ENCODE measurements at places on chromosomes 5 and 9. TPM values are rescaled to one million over a fixed set of nuclear protein-coding genes. Genes with fewer than 3 reads are reported as not detected.

- no peaks in the 10 kb centered on the region for H3K27me3 ChIP-seq
- peaks cover 53% of the 10 kb centered on the region for H3K4me1 ChIP-seq
- peak overlapping the region; percentile 7 for H3K4me3 ChIP-seq
- peak overlapping the region; percentile 83 for H3K27ac ChIP-seq
- peak; percentile 78 for DNase-seq
These were observed 11.0 kb downstream of the TRIO start for GRCh38 chr5:14153932-14154731.

- H3K27ac ChIP-seq: peak overlapping the region; percentile 99
These were observed 532 bp downstream of the DNAJC21 start for GRCh38 chr5:34929720-34930461.

The TMEM250 gene
- 187 TPM for total RNA-seq

GRCh38 chr9:109251080-109251775 is 69.6 kb downstream of the EPB41L4B start:
- peaks cover 24% of the 10 kb centered on the region for H3K4me1 ChIP-seq
- DNase-seq: peak; percentile 70
- H3K4me3 ChIP-seq: no peak overlapping the region
- H3K27ac ChIP-seq: peak overlapping the region; percentile 81

- no peak overlapping the region for H3K4me3 ChIP-seq
- no peaks in the 10 kb centered on the region for H3K4me1 ChIP-seq
These were observed 105.1 kb downstream of the BRINP1 start for GRCh38 chr9:119264165-119264564.

- no peak for DNase-seq
- H3K4me3 ChIP-seq: no peak overlapping the region
- H3K4me1 ChIP-seq: peaks cover 55% of the 10 kb centered on the region
- H3K27me3 ChIP-seq: peaks cover 6% of the 10 kb centered on the region
These were observed 5.4 kb downstream of the NFIL3 start for GRCh38 chr9:91418215-91418610.

DNA sequence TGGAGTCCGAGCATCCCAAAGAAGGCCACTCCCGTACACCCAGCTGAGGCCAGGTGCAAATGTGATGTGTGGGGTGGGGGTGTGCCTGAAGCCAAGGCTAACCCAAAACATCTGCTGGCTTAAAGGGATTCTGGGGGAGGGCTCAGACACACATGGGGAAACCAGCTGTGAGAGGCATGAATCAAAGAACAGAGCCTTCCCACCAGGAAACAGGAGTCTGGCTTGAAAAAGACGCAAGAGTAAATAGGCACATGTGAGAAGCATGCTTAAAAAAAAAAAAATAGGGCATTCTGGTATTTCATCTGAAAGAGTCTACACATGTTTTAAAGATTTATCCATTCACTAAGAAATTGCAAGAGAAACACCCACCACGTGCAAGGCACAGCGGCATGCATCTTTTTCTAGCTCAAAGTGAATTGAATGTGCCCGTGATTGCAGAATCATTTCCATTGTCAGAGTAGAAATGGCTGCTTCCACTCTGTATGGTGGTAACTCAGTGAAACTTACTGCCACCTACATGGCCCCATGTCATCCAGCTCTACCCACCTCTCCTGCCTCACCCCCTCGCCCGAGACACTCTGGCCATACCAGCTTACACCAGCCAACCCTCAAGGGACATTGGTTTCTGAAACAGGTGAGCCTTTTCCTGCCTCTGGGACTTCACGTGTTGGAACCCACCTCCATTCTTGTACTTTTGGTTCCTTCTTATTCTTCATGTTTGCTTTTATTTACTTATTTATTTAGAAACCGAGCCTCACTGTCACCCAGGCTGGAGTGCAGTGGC is 71.5 kb downstream of the SEMA5A start:
- H3K4me3 ChIP-seq: no peak overlapping the region
- no peak overlapping the region for H3K27ac ChIP-seq
- no peaks in the 10 kb centered on the region for H3K27me3 ChIP-seq
- H3K36me3 ChIP-seq: no peaks in the 10 kb centered on the region

The GABRA6 gene
- not detected for total RNA-seq

- no peak for DNase-seq
- no peaks in the 10 kb centered on the region for H3K4me1 ChIP-seq
- no peaks in the 10 kb centered on the region for H3K36me3 ChIP-seq
- H3K27ac ChIP-seq: no peak overlapping the region
These were observed 57.1 kb upstream of the PPP1R26 start for GRCh38 chr9:135422341-135422944.

GRCh38 chr5:14326035-14326903 is 183.1 kb downstream of the TRIO start:
- H3K4me3 ChIP-seq: no peak overlapping the region
- no peak overlapping the region for H3K27ac ChIP-seq
- no peaks in the 10 kb centered on the region for H3K4me1 ChIP-seq
- H3K27me3 ChIP-seq: no peaks in the 10 kb centered on the region
- H3K36me3 ChIP-seq: no peaks in the 10 kb centered on the region
- no peak for DNase-seq

The PLGRKT gene
- 58.3 TPM for total RNA-seq

GRCh38 chr5:141521244-141521781 is 32.4 kb downstream of the PCDHGC5 start:
- peak; percentile 51 for DNase-seq
- H3K27ac ChIP-seq: peak overlapping the region; percentile 81
- H3K4me3 ChIP-seq: no peak overlapping the region
- no peaks in the 10 kb centered on the region for H3K36me3 ChIP-seq
- H3K27me3 ChIP-seq: no peaks in the 10 kb centered on the region
- peaks cover 32% of the 10 kb centered on the region for H3K4me1 ChIP-seq

DNA sequence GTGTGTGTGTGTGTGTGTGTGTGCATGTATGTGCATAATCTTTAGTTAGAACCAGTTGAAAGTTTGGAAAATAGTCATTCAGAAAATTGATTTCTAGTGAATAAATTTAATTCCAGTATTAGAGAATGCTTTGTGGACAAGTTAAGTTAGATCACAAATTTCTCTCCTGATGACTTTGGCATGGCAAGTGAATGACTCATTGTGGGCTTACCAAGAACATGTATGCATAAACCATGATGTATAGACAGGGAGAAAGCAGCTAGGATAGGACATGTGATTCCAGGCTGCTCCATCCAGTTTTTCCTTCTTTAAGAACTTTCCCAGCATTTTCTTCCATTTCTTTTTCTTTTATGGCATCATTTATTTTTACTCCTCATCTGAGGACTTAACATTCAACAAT is 85.7 kb upstream of the SGCD start:
- no peak overlapping the region for H3K4me3 ChIP-seq
- no peak overlapping the region for H3K27ac ChIP-seq
- DNase-seq: no peak
- no peaks in the 10 kb centered on the region for H3K4me1 ChIP-seq
- no peaks in the 10 kb centered on the region for H3K27me3 ChIP-seq
- H3K36me3 ChIP-seq: no peaks in the 10 kb centered on the region

The F2R gene
- 10.7 TPM for total RNA-seq

DNA sequence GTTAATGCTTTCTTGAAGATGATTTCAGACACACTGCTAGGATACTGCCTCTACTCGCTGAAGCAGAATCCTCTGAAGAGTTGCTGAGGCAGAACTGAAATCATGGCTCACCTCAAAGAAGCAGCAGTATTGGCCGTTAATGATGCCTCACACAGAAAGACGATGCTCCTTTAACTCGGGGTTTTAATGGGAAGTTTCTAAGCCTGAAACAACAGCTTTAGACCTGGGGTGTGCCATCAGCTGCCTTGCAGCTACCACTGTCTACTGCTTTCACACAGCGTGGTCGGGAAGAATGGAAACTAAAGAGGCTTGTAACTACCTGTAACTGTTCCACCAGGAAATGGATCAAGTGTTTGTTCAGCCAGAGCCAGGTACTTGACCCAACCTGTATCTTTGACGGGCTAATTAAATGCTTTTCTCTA is at the start of gene CTXN3:
CTXN3 (plus strand) TSS at position 65 of the 422 bp plus-strand sequence. CDS start 8,440 bp downstream, outside the sequence.
- no peaks in the 10 kb centered on the region for H3K27me3 ChIP-seq
- no peak within 1 kb of the TSS for H3K27ac ChIP-seq
- no peak for DNase-seq
- no peaks in the 10 kb centered on the region for H3K4me1 ChIP-seq
- H3K4me3 ChIP-seq: no peak within 1 kb of the TSS
- H3K36me3 ChIP-seq: no peaks in the 10 kb centered on the region

GRCh38 chr5:145904743-145905142 is 31.6 kb upstream of the SH3RF2 start:
- H3K4me1 ChIP-seq: no peaks in the 10 kb centered on the region
- DNase-seq: no peak
- H3K27ac ChIP-seq: no peak overlapping the region
- H3K36me3 ChIP-seq: no peaks in the 10 kb centered on the region
- no peak overlapping the region for H3K4me3 ChIP-seq

The GFI1B gene
- 1.7 TPM for total RNA-seq

The CD72 gene
- total RNA-seq: 13.5 TPM

The NIPAL4 gene
- 0.82 TPM for total RNA-seq

The SPINK4 gene
- 6.6 TPM for total RNA-seq

DNA sequence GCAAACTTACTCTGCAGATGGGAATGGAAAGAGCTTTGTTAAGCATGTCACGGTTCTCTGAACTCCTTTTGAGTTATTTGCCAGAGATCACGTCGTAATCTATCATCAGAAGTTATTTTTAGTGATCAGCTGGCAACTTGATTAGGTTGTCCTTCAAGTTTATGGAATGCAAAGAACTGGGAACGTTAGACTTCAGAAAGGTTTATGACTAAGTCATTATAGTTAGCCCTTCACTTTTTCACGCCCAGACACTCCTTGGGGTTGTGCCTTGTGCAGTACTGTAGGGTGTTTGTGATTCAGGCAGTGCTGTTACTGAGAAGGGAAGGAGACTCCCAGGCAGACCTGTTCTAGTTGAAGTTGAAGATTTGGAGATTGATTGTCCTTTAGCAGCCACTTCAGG is 26.8 kb upstream of the PHF2 start:
- H3K27ac ChIP-seq: no peak overlapping the region
- H3K4me3 ChIP-seq: no peak overlapping the region
- no peaks in the 10 kb centered on the region for H3K36me3 ChIP-seq
- no peaks in the 10 kb centered on the region for H3K27me3 ChIP-seq
- peaks cover 19% of the 10 kb centered on the region for H3K4me1 ChIP-seq

DNA sequence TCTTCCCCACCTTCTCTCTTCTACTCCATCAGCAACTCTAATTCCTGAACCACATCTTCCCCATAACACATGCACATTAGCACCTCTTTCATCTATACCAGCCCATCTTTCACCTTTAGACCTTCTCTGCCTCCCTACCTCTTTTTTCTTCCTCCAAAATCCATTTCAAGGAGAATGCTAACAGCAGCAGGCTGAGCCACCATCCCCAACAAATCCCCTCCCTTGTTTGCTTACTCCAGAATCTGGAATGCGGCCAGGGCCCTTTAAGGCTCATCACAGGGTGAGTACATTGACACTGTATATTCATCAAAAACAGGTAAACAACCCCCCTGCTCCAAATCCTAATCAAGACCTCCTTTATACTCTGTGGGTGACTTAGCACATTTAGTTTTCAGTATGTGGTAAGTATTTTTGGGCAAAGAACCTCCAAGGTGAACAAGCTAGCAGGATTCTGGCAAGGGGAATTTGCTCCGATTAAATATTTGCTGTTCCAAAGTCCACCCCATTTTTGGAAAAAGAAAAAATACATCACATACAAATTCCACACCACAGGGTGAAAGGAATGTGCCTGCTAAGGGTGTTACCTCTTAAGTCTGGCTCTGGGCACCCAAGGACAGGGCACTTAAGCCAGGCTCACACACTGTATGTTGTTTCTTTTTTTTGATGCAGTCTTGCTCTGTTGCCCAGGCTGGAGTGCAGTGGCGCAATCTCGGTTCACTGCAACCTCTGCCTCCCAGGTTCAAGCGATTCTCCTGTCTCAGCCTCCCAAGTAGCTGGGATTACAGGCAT is 71.4 kb downstream of the SERINC5 start:
- no peaks in the 10 kb centered on the region for H3K27me3 ChIP-seq
- peaks cover 84% of the 10 kb centered on the region for H3K4me1 ChIP-seq
- peak overlapping the region; percentile 77 for H3K27ac ChIP-seq
- H3K4me3 ChIP-seq: no peak overlapping the region

- DNase-seq: no peak
- H3K27ac ChIP-seq: no peak overlapping the region
- H3K27me3 ChIP-seq: no peaks in the 10 kb centered on the region
- no peak overlapping the region for H3K4me3 ChIP-seq
These were observed 96.4 kb downstream of the ADCY2 start for GRCh38 chr5:7492371-7492770.
